Retina (tissue), 1 donor: ENCODE measurements at places on chromosomes 13 and 19.

GRCh38 chr13:51329606-51330005, 9.9 kb upstream of the SERPINE3 start:
- DNase-seq, result no peak

GRCh38 chr13:73580513-73581267, 521.9 kb downstream of the KLF5 start:
- DNase-seq, result no peak

GRCh38 chr13:77918391-77919245, at the start of gene EDNRB:
Gene EDNRB (minus strand): TSS chr13:77918831. CDS start chr13:77918573, 258 bp downstream.
- DNase-seq, result peak; percentile 78

DNA sequence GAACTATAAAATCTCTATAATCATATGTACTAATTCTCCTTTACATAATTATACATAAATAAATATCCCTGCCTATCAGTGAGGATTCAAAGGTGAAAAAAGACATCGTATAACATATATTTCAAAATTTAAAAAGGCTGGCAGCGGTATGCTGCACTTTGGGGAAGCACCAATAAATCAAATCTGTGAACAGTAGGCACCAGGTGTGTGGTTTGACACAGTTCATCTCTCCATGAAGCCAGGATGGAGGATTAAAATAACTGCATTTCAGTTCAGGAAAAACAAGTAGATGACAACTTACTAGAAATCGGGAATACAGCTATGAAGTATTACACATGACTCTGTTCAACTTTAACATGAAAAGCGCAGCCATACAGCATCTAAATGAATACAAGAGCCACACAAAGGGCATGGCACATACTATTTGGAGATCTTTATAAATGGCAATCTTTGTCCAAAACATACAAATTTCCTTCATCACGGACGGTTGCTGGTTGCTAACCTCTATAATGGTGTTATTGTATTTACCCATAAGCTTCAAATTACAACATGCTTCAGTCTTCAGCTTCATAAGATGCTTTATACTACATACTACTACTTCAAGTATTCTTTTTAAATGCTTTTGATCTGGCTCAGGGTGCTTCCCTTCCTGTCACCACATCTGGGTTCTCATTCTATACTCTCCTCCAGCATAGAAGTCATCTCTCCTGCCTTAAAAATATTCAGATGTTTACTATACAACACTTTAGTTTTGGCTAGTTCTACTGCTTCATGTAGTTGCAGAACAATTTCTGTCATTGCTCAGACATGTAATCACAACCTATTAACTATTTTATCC, 128.7 kb downstream of the KLF12 start:
- no peak for DNase-seq

DNA sequence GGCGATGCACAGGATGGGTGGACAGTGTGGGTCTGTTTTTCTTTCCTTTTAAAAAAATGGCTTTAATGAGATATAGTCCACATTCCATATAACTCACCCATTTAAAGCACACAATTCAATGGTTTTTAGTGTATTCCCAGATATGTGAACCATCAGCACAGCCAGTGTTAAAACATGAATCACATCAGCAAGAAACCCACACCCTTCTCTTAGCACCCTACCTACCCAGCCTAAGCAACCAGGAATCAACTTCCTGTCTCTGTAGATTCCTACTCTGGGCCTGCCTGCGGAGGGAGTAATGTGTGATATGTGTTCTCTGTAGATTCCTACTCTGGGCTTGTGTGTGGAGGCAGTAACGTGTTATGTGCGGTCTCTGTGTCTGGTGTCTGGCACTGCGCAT, 11.9 kb downstream of the TMEM255B start:
- no peak for DNase-seq

GRCh38 chr19:38142176-38143035, 81.6 kb downstream of the DPF1 start:
- peak; percentile 78 for DNase-seq

GRCh38 chr19:48870048-48870447, 1.6 kb upstream of the PLEKHA4 start:
- DNase-seq, result no peak

- DNase-seq, result no peak
Measured at GRCh38 chr13:100646871-100647270, 27.7 kb downstream of the TMTC4 start.

DNA sequence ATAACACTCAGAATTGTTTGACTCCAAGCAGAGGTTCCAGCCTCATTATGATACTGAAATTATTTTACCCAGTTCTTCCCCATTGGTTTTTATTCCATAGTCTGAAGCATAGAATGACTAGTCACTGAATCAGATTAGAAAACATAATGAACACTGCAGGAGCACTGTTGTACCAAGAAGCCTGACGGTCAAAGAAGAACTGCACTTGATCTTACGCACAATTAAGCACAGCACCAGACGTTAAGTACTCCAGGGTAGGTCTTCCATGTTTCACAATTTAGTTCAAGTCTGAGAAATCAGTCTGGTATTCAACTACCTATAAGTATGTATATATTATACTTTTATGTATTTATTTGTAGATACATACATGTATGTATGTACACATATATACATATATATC, 973.5 kb upstream of the SPRY2 start:
- DNase-seq, result no peak
